ENCODE measurements at places on chromosomes 5 and 9.

DNA sequence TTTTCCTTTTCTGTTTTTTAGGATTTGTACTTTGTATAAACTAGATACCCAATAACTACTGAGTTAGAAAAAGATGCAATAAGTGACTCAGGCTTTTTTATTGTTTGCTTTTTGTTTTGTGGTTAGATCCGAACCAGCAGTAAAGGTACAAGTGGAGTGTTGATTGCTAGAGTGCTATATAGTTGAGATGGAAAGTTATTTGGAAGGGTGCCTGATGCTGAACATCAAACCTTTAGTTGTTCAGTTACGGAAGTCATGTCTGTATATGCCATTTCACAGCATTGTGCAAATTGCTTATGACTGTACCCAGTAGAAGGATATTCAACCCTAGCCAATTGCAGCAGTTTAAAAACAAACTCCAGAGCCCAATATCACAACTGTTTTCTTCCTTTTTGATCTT lies 285.1 kb downstream of the MAT2B start:
- no peak for DNase-seq

GRCh38 chr9:89929673-89930480 lies 325.1 kb downstream of the GADD45G start:
- DNase-seq, result no peak

DNA sequence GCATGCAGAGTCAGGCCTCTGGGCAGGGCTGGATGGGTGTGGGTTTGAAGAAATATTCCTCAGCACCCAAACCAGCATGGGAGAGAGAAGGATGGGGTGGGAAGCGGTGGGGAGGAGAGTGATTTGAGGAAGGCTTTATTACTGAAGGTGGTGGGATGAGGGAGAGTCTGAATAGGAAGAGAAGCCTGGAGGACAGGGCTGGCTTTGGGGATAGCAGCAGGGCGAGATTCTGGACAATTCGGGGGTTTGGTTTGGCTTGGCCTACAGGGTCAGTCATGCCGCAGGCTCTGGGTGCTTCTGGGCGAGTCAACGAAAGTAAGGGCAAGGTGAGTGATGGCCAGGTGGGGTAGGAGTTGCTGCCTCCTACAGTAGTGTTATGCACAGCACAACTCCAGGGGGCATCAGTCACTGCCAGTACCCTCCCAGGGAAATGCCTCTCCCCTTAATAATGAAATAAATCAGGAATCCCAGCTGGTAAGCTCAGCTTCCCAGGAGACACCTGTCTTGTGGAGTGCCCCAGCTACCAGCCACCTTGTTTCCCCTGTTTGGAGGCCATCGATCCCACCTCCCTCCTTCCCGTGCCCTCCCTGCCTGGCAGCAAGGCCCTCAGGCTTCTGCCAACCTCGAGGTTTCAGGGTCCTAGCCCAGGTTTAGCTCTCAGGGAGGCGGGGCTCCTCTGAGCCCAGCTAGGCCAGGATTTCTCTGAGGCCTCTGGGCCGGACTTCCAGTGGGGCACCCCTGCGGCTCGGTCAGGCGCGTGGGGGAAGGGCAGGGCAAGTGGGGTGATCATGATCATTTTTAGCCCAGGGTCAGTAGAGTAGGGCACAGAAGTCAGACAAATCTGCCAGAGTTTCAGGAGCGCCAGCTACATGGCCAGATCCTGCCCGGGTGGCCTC lies 741 bp upstream of the NKX2-5 start:
- no peak for DNase-seq

DNA sequence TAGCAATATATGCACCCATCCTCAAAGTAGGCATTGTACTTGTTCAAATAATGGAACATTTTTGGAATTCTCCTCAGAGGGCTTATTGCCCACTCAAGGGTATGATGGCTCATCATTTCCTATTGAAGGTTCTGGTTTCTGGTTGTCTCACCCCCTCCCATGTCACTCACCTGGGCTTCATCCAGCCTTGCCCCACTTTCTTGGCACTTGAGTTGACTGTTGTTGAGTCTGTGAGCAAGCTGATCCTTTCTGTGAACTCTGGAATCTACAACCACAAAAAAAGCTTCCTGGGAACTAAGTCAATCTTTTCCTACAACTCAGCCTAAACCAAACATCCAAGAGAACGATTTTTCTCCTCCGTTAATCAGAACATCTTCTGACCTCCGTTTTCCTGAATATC lies 73.9 kb upstream of the ANKH start:
- no peak for DNase-seq

DNA sequence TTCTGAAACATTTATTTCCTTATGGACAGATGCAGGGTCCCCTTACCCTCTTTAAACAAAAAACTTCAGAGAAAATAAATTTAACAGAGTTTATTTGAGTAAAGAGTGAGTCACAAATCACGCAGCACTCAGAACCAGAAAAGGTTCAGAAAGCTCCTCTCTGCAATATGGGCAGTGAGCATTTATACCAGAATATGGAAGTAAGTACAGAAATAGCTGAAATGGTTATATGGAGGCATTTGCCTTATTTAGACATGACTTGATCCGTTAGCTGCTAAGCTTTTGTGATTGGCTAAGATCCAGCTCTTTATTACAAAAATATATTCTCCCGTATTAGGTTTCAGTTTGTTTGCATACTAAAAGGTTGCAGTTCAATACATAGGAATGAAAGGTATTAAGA lies 1554.1 kb downstream of the EFNA5 start:
- no peak for DNase-seq

Data from GM12892 (cell line).